ENCODE measurements at places on chromosomes 16 and 17. TPM values are rescaled to one million over a fixed set of nuclear protein-coding genes. Genes with fewer than 3 reads are reported as not detected.
A peak's percentile ranks its signal among the peaks of the same experiment; 100 is the strongest.

Gene ADAD2
- not detected for total RNA-seq

DNA sequence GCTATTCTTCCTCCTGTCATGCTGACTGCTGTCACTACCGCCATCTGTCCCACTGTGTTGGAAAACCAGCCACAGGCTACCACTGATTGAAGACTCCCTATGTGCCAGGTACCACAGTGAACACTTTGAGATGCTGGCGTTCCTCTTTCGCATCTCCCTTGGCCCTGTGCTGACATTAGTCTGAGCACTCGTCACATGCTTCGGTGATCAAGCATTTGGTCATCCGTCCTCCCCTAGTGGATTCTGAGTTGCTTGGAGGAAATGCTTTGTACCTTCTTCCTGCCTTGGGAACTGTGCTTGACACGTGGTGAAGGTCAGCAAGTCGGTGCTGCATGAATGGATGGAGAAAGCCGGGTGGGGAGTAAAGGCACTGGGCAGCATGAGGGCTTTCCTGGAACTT, 260.1 kb downstream of the SNX29 start:
- H3K27ac ChIP-seq, result no peak overlapping the region
- H3K4me3 ChIP-seq, result no peak overlapping the region
- DNase-seq, result no peak
- H3K27me3 ChIP-seq, result no peaks in the 10 kb centered on the region
- H3K36me3 ChIP-seq, result no peaks in the 10 kb centered on the region

DNA sequence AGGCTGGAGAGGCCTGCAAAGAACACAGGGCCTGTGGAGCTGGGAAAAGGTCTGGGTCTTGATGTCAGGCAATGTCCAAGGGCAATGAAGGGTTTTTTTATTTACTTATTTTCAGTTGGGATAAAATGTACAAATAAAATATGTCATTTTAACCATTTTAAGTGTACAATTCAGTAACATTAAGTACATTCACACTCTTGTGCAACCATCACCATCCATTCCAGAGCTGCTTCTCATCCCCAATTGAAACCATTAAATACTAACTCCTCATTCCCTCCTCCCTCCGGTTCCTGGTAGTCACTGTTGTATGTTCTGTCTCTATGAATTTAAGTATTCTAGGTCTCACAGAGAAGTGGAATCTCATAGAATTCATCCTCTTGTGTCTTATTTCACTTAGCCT, 444.7 kb downstream of the HS3ST3B1 start:
- no peaks in the 10 kb centered on the region for H3K27me3 ChIP-seq
- no peak for DNase-seq
- H3K4me3 ChIP-seq, result no peak overlapping the region
- H3K27ac ChIP-seq, result no peak overlapping the region

GRCh38 chr16:80346111-80346632, 194.6 kb upstream of the DYNLRB2 start:
- H3K4me1 ChIP-seq, result peaks cover 17% of the 10 kb centered on the region
- no peaks in the 10 kb centered on the region for H3K36me3 ChIP-seq
- no peak for DNase-seq
- H3K27ac ChIP-seq, result no peak overlapping the region
- no peak overlapping the region for H3K4me3 ChIP-seq
- no peaks in the 10 kb centered on the region for H3K27me3 ChIP-seq

- no peak overlapping the region for H3K4me3 ChIP-seq
- DNase-seq, result no peak
- H3K27me3 ChIP-seq, result no peaks in the 10 kb centered on the region
Measured at GRCh38 chr17:4516735-4517134, 18.1 kb downstream of the SPNS2 start.

- H3K27ac ChIP-seq, result no peak overlapping the region
- H3K4me3 ChIP-seq, result no peak overlapping the region
- no peaks in the 10 kb centered on the region for H3K27me3 ChIP-seq
Measured at GRCh38 chr17:67051155-67051538, 6.8 kb downstream of the CACNG1 start.

- H3K27me3 ChIP-seq, result no peaks in the 10 kb centered on the region
- H3K27ac ChIP-seq, result peak overlapping the region; percentile 41
- H3K4me3 ChIP-seq, result no peak overlapping the region
- H3K4me1 ChIP-seq, result no peaks in the 10 kb centered on the region
Measured at GRCh38 chr17:63293323-63294075, 152.6 kb downstream of the CYB561 start.

Gene FAHD1
- 44.1 TPM for total RNA-seq

DNA sequence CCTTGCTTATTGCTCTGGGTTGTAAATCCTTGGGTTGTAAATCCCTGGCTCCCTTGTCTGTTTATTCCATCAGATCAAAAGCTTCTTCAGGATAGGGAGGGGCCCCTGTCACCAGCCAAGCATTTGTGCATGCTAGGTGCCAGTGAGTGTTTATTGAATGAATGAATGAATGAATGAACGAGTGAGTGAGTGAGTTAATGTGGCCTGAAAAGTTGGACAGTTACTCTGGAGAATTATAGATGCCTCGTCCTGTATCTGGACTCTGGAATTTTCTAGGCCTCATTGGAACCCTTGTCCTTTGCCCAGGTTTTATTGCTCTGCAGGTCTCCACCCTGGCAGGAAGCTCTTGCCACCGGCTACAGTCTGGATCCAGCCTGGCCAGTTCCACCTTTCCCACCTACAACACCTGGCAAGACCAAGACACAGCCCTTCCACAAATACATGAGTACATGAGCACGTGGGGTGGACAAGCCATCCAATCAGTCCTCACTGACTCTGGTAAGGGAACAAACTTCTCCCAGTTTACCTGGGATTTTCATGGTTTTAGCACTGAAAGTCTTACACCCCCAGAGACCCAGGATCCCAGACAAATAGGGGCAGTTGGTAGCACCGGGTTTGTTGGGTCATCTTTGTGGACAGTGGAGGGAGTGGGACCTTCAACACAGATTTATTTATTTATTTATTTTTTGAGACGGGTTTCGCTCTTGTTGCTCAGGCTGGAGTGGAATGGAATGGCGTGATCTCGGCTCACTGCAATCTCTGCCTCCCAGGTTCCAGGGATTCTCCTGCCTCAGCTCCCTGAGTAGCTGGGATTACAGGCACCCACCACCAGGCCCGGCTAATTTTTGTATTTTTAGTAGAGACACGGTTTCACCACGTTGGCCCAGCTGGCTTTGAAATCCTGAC, 14.7 kb upstream of the CDH1 start:
- no peaks in the 10 kb centered on the region for H3K4me1 ChIP-seq
- no peaks in the 10 kb centered on the region for H3K36me3 ChIP-seq
- H3K27ac ChIP-seq, result no peak overlapping the region
- no peak for DNase-seq
- no peak overlapping the region for H3K4me3 ChIP-seq
- no peaks in the 10 kb centered on the region for H3K27me3 ChIP-seq

Gene ZP2
- total RNA-seq, result not detected

GRCh38 chr16:69371564-69371963, 14.2 kb downstream of the TERF2 start:
- no peaks in the 10 kb centered on the region for H3K27me3 ChIP-seq
- H3K27ac ChIP-seq, result no peak overlapping the region
- DNase-seq, result no peak
- peaks cover 68% of the 10 kb centered on the region for H3K36me3 ChIP-seq
- H3K4me3 ChIP-seq, result no peak overlapping the region

- no peak for DNase-seq
- H3K27me3 ChIP-seq, result no peaks in the 10 kb centered on the region
- peak overlapping the region; percentile 99 for H3K4me3 ChIP-seq
- H3K27ac ChIP-seq, result peak overlapping the region; percentile 94
- no peaks in the 10 kb centered on the region for H3K4me1 ChIP-seq
Measured at GRCh38 chr17:4947010-4947410, 1.3 kb downstream of the PFN1 start.

DNA sequence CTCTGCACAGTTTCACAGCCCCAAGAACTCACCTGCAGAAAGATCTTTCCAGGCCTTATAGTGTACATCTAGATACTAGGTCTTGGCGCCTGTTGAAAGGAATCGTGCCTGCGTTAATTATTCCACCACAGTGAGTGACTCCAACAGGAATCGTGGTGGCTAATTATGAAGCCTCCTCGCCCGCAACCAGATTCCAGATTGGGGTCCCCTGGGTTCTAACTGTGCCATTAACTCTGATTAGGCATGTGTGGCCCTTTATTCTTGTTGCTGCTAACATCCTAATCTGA, 295.3 kb upstream of the MAF start:
- no peak overlapping the region for H3K27ac ChIP-seq
- H3K36me3 ChIP-seq, result no peaks in the 10 kb centered on the region
- H3K27me3 ChIP-seq, result no peaks in the 10 kb centered on the region

GRCh38 chr17:18040261-18040858, 1.2 kb downstream of the GID4 start:
- peaks cover 25% of the 10 kb centered on the region for H3K4me1 ChIP-seq
- no peak overlapping the region for H3K27ac ChIP-seq
- H3K27me3 ChIP-seq, result no peaks in the 10 kb centered on the region
- DNase-seq, result no peak
- H3K4me3 ChIP-seq, result peak overlapping the region; percentile 94

DNA sequence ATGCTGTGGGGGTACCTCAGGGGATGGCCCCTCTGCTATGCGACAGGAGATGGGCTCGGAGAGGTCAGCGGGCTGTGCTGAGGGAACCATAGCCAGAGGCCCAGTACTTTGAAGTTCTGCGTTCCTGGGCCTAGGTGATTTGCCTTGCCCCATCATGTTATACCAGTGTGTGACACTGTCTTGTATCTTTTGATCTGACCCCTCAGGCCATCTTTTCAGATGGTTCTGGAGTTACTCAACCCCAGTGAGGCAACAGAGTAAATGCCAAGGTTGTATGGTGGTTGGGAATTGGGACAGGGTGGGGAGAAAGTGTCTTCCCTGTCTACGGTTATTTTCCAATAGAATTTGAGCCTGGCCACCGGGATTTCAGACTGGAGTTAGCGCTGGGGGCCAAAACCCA, 8.5 kb downstream of the MSI2 start:
- no peak for DNase-seq
- no peak overlapping the region for H3K27ac ChIP-seq
- H3K4me1 ChIP-seq, result no peaks in the 10 kb centered on the region
- H3K27me3 ChIP-seq, result no peaks in the 10 kb centered on the region
- no peak overlapping the region for H3K4me3 ChIP-seq
- H3K36me3 ChIP-seq, result peaks cover 46% of the 10 kb centered on the region

- H3K4me1 ChIP-seq, result peaks cover 49% of the 10 kb centered on the region
- H3K27ac ChIP-seq, result no peak overlapping the region
- no peaks in the 10 kb centered on the region for H3K36me3 ChIP-seq
- no peak for DNase-seq
- H3K4me3 ChIP-seq, result no peak overlapping the region
Measured at GRCh38 chr16:25108054-25108453, 3.5 kb upstream of the LCMT1 start.

GRCh38 chr17:29113334-29113733, 66.9 kb downstream of the MYO18A start:
- no peak overlapping the region for H3K4me3 ChIP-seq
- H3K36me3 ChIP-seq, result peaks cover 5% of the 10 kb centered on the region
- H3K27ac ChIP-seq, result peak overlapping the region; percentile 50
- no peak for DNase-seq
- no peaks in the 10 kb centered on the region for H3K27me3 ChIP-seq
- H3K4me1 ChIP-seq, result peaks cover 44% of the 10 kb centered on the region

Gene HEATR3
- total RNA-seq, result 32.1 TPM

Gene BEAN1
- total RNA-seq, result 0.30 TPM

Gene GINS2
- total RNA-seq, result 0.20 TPM

Gene SP6
- total RNA-seq, result 0.30 TPM

- H3K4me3 ChIP-seq, result no peak overlapping the region
- no peaks in the 10 kb centered on the region for H3K4me1 ChIP-seq
- no peak overlapping the region for H3K27ac ChIP-seq
- H3K36me3 ChIP-seq, result no peaks in the 10 kb centered on the region
- no peaks in the 10 kb centered on the region for H3K27me3 ChIP-seq
- no peak for DNase-seq
Measured at GRCh38 chr17:73003487-73003886, 89.0 kb downstream of the SLC39A11 start.

Gene PPP1R27
- not detected for total RNA-seq

- no peak overlapping the region for H3K4me3 ChIP-seq
- DNase-seq, result no peak
- peaks cover 11% of the 10 kb centered on the region for H3K4me1 ChIP-seq
- no peaks in the 10 kb centered on the region for H3K36me3 ChIP-seq
Measured at GRCh38 chr16:83968891-83969649, 1.0 kb downstream of the NECAB2 start.

GRCh38 chr17:9465210-9465921, 110.3 kb downstream of the STX8 start:
- peaks cover 6% of the 10 kb centered on the region for H3K4me1 ChIP-seq
- H3K27me3 ChIP-seq, result no peaks in the 10 kb centered on the region
- H3K36me3 ChIP-seq, result no peaks in the 10 kb centered on the region
- H3K4me3 ChIP-seq, result no peak overlapping the region
- no peak overlapping the region for H3K27ac ChIP-seq

DNA sequence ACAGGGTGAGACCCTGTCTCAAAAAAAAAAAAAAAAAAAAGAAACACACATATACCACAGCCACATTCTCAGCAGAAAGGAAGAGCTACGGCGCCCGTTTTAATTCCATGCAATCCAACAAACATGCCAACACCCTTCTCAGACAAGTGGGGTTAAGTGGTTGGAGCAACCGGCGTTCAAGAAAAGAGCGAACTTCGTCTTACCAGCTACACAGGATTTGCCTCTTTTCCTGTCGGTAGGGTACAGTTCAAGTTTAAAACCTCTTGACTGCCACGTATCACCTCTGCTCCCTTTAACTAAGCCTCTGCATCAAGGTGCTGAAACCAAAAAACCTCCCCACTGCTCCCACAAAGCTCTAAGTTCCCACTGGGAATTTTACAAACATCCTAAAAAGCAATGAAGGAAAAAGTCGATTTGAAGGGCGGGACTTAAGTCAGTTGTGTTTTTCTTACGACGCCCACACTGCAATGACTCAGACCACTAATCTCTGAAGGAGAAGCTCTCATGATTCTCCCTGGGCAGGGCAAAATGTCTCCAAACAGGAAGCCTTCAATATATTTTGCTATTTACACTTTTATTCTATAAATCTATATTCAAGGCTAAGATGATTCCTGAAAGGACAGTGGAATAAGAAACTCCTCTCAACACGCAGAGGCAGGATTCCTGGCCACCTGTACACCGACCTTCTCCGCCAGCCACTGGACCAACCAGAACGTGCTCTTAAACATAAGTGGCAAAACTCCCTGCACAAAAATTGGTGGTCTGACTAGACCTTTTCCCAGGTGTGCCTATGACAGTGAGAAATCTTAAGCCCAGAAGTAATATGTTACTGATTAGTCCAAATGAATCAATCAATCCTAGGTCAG, 18.8 kb downstream of the SRP68 start:
- H3K27ac ChIP-seq, result no peak overlapping the region
- H3K4me3 ChIP-seq, result no peak overlapping the region
- no peak for DNase-seq
- H3K27me3 ChIP-seq, result no peaks in the 10 kb centered on the region
- H3K4me1 ChIP-seq, result no peaks in the 10 kb centered on the region

Gene GAS2L2
- total RNA-seq, result 1.1 TPM

GRCh38 chr17:37261286-37261685, 114.5 kb upstream of the C17orf78 start:
- no peak overlapping the region for H3K27ac ChIP-seq
- no peak for DNase-seq
- no peaks in the 10 kb centered on the region for H3K27me3 ChIP-seq
- no peak overlapping the region for H3K4me3 ChIP-seq
- H3K36me3 ChIP-seq, result no peaks in the 10 kb centered on the region
- no peaks in the 10 kb centered on the region for H3K4me1 ChIP-seq

Gene TRIM72
- not detected for total RNA-seq

Gene PHOSPHO1
- total RNA-seq, result 1.3 TPM

- H3K4me1 ChIP-seq, result no peaks in the 10 kb centered on the region
- no peaks in the 10 kb centered on the region for H3K27me3 ChIP-seq
- DNase-seq, result no peak
- no peak overlapping the region for H3K27ac ChIP-seq
Measured at GRCh38 chr16:66416136-66416535, 11.0 kb upstream of the BEAN1 start.
